ENCODE measurements at places on chromosomes 3 and 15. TPM values are rescaled to one million over a fixed set of nuclear protein-coding genes. Genes with fewer than 3 reads are reported as not detected.

DNA sequence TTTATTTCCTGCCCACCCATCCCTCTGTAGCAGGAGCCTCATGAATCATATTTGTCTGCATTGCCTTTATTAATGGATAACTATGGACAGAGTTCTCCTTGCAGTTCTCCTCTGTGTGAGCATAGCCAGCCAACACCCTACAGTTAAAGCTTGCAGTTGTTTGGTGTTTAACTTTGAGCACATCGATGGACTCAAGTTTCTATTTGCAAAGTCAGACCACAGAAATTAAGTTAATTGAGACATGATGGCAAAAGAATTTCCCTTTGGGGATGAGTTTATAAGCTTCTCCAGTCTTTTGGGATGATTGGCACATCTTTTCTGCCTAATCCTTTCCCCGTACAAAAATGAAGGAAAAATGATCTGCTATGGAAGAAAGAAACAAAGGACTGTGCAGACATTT is 398.9 kb upstream of the THBS1 start:
- H3K27ac ChIP-seq: no peak overlapping the region
- H3K4me1 ChIP-seq: no peaks in the 10 kb centered on the region
- H3K4me3 ChIP-seq: no peak overlapping the region
- H3K27me3 ChIP-seq: no peaks in the 10 kb centered on the region

DNA sequence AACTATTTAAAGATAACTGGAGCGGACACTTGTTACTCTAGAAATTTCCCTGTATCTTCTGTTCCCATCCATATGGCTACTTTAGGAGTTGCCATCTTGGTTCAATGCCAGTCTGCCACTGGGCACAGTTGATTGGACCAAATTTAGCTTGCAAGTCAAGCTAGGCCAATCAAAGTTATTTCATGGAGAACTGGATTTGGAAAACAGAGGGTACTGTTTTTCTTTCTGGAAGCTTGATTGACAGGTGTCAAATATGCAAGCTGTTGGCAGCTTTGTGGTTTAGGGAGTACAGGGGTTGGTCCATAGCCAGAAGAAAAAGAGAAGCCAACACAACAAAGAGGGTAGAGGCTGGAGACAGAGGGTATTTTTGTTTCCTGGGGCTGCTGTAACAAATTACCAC is 33.4 kb upstream of the KLHL25 start:
- DNase-seq: no peak
- H3K4me3 ChIP-seq: no peak overlapping the region
- H3K27me3 ChIP-seq: no peaks in the 10 kb centered on the region
- no peak overlapping the region for H3K27ac ChIP-seq
- no peaks in the 10 kb centered on the region for H3K4me1 ChIP-seq

PATL2 gene
- total RNA-seq: not detected

KBTBD12 gene
- total RNA-seq: 3.5 TPM

DNA sequence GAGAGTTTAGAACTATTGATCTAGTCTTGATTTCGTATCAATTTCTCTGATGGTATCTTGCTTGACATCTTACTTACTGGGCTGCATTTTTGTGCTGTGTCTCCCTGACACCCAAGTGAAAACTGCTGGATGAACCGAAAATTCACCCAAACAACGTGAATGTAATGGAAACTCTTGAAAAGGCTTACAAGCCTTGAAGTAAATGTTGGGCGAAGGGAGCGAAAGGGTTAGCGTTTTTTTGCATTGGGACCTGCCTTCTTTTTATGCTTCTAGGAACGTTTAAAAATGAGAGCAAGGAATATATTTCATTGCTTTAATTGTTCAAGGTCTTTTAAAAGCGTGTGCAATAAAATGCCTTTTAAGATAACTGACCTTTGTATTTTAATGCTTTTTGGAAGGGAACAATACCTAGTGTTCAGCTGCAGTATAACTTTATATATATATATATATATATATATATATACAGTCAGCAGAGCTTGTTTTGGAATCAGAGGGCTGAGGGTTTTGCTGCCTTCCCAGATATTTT is 94.1 kb downstream of the LPP start:
- peaks cover 38% of the 10 kb centered on the region for H3K4me1 ChIP-seq
- H3K27ac ChIP-seq: peak overlapping the region; percentile 34
- DNase-seq: no peak

CCR8 gene
- total RNA-seq: not detected

DNA sequence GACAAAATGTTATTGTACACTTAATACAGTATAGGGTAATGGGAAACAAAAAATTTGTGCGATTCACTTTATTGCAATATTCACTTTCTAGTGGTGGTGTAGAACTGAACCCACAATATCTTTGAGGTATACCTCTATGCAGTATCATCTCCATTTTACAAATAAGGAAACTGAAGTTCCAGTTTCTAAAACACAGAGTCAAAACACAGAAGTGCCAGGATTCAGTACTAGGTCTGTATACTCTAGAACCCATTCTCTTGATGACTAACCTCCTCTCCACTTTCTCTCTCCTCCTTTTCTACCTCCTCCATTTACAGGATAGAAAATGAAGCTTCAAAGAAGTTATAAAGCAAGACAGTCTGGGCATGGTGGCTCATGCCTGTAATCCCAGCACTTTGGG is 62.2 kb downstream of the MB21D2 start:
- H3K36me3 ChIP-seq: no peaks in the 10 kb centered on the region
- no peak overlapping the region for H3K27ac ChIP-seq
- no peaks in the 10 kb centered on the region for H3K27me3 ChIP-seq
- H3K4me1 ChIP-seq: no peaks in the 10 kb centered on the region
- no peak overlapping the region for H3K4me3 ChIP-seq

GRM7 gene
- total RNA-seq: 4.8 TPM

SETD2 gene
- 21.0 TPM for total RNA-seq

All from ascending aorta (tissue), 2 donors.